ENCODE measurements at places on chromosomes 5 and 9. TPM values are rescaled to one million over a fixed set of nuclear protein-coding genes. Genes with fewer than 3 reads are reported as not detected.

TAL2 gene
- 0.35 TPM for total RNA-seq

DPH7 gene
- 19.0 TPM for total RNA-seq

ZFP2 gene
- total RNA-seq = 1.3 TPM

PALM2AKAP2 gene
- total RNA-seq = 0.07 TPM

NR3C1 gene
- 24.8 TPM for total RNA-seq

ABLIM3 gene
- total RNA-seq = 7.6 TPM

GPX3 gene
- total RNA-seq = 46.1 TPM

C7 gene
- total RNA-seq = not detected

C5orf34 gene
- total RNA-seq = 2.2 TPM

INSYN2B gene
- 1.9 TPM for total RNA-seq

CLIC3 gene
- 203 TPM for total RNA-seq

SLC24A2 gene
- under 0.01 TPM for total RNA-seq

RPS14 gene
- 3,217 TPM for total RNA-seq

SLC22A4 gene
- 1.6 TPM for total RNA-seq

ACOT12 gene
- total RNA-seq = not detected

CREBRF gene
- 0.65 TPM for total RNA-seq

OBP2B gene
- total RNA-seq = not detected

ZSWIM6 gene
- total RNA-seq = 6.3 TPM

PCDHB15 gene
- total RNA-seq = 0.28 TPM

MARCHF11 gene
- total RNA-seq = not detected

PCDHGB2 gene
- total RNA-seq = 0.42 TPM

GPR150 gene
- total RNA-seq = not detected

SURF4 gene
- total RNA-seq = 215 TPM

CD180 gene
- not detected for total RNA-seq

TCERG1 gene
- 50.4 TPM for total RNA-seq

FAM153A gene
- total RNA-seq = not detected

ADCY2 gene
- total RNA-seq = not detected

FIBCD1 gene
- total RNA-seq = 0.56 TPM

FGFR4 gene
- 2.1 TPM for total RNA-seq

COL27A1 gene
- total RNA-seq = 8.5 TPM

TAF11L10 gene
- total RNA-seq = not detected

TTC23L gene
- 0.05 TPM for total RNA-seq

HABP4 gene
- total RNA-seq = 5.4 TPM

LHX2 gene
- total RNA-seq = not detected

PCDHB14 gene
- 0.65 TPM for total RNA-seq

ENTPD8 gene
- not detected for total RNA-seq

GAPVD1 gene
- total RNA-seq = 28.1 TPM

PCDHAC1 gene
- total RNA-seq = 0.07 TPM

LIX1 gene
- total RNA-seq = not detected

NFX1 gene
- total RNA-seq = 26.8 TPM

C5 gene
- 0.56 TPM for total RNA-seq
